Stimulated activated CD8-positive, alpha-beta memory T cell treated with anti-CD3 and anti-CD28 coated beads, Interleukin-2, amount 100 ng/mL, for 1 hour (primary cell): ENCODE measurements at places on chromosomes 7 and 10.

GRCh38 chr10:7260912-7261311, 149.9 kb downstream of the SFMBT2 start:
- no peak for DNase-seq

DNA sequence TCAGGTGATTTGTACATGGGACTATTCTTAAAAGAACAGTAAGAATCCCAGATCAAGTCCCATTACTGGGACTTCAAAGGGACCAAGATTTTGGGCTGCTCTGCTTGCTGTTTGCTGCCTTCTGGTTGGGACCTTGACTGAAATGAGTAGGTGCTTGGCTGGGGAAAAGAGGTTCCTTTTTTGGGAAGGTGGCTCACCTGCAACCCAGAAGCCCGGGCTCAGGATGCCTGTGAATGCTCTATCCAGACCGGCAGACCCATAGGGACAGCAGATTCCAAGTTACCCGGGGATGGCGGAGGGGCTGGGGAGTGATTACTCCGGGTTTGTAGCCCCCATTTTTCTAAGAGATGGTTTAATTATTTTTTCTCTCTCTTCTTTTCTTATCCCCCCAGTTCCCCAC, 104.0 kb downstream of the CPXM2 start:
- no peak for DNase-seq

DNA sequence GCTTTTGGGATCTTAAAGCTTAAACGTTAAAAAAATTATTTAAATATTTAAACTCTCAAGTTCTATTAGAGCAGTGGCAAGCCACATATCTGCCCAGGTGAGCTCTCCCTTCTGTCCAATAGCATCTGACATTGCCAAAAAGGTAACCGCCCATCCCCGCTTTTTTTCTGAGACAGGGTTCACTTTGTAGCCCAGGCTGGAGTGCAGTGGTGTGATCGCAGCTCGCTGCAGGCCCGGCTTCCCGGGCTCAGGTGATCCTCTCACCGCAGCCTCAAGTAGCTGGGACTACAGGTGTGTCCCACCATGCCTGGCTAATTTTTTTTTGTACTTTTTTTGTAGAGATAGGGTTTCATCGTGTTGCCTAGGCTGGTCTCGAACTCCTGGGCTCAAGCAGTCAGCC, 83.2 kb downstream of the RBM33 start:
- DNase-seq, result no peak

- no peak for DNase-seq
These were observed 399.5 kb upstream of the ANKRD30A start for GRCh38 chr10:36725581-36726520.

DNA sequence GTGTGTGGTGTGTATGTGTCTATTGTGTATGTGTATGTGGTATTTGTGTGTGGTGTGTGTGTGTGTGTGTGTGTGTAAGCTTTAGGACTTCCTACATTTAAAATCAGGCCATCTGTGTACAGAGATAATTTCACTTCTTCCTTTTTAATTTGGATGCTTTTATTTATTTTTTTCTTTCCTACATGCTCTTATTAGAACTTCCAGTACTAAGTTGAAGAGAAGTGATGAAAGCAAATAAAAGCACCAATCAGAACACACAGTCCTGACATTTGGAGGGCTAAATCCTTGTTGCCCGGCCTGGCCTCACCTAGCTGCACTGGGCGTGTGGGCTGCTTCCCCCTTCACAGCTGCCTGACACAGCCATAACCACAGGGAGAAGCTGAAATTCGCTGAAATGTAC, 3.8 kb upstream of the MRC1 start:
- DNase-seq, result no peak

DNA sequence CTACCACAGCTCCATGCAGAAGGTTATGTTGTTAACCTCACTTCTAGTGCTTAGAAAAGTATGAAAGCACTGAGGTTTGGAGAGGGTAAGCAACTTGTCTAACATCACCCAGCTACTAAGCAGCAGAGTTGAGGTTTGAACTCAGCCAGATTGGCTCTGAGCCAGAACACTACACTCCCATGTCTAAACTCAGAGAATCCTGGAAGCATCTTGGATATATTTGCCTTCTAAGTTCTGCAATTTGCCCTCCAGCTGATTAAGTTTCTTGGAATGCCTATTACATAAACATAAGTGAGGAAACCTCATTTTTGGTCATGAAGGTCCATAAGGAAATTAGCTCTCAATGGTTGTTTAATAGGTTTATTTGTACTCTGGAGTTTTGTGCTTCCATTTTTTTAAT, 78.1 kb upstream of the PHYHIPL start:
- no peak for DNase-seq

DNA sequence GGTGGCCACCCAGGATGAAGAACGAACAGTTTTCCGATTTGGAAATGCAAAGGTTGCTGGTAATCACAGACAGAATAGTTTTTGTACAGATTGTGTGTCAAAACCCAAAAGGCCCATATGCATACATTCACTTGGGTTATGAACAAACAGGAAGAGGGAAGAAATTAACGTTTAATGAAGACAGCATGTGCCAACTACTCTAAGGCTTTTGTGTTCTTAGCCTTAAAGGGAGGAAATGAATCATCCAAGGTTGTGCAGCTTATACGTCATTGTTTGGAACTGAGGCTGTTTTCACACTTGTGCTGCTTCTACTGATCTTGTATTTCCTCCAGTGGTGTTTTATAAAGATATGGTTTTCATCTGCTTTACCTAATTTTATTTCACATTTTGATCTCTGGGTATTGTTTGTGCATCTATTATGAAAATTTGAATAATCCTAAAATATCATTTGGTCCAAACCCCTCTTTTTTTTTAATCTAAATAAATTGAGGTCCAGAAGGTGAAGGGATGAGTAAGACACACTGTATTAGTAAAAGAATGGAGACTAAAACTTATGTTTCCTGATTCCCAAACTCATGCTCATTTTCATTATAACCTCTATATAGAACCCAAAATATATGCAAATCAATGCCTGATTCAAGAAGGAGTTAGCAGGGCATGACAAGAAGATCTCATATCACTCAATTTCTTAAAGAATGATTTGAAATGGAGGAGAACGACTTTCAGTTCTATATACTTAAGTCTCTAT, 373.1 kb downstream of the THSD7A start:
- no peak for DNase-seq

DNA sequence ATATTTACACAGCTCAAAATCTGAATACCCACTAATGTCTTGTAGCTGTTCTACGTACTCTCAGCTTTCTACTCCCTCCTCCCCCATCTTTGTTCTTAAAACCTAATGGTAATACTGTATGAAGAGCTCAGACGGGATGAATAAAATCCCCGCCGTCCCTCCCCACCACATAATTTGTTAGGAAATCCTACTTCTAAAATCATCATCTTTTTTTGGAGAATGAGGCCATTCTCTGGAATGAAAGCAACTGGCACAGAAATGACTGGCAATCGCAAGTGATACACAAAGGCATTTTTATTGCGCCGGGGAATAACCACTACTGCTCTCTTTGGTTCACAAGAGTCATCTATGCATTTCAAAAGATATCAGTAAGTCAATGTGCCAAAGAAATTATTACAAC, 27.3 kb downstream of the SLC35B4 start:
- DNase-seq, result no peak

- no peak for DNase-seq
These were observed 303.4 kb downstream of the PCLO start for GRCh38 chr7:82859106-82859850.

- DNase-seq, result no peak
These were observed 6.5 kb downstream of the UROS start for GRCh38 chr10:125816548-125816947.

DNA sequence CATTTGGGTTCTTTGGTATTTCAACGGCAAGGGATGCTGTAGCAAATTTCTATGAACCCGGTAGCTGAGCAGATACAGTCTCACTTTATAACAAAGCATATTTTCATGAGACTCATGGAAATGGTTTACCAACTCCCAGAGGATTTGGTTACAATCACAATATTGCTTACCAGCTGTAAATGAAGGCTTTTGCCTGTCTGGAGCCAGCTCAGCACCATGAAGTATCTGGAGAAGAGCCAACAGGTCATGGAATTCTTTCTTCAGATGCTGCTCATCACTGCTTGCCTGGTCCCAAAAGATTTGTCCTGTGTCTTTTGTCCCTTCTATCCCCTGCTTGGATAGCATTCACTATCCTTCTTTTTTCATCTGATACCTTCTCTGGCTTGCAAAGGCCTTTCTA, 316.9 kb upstream of the PHYHIPL start:
- no peak for DNase-seq

- no peak for DNase-seq
These were observed 23.3 kb downstream of the ANKRD22 start for GRCh38 chr10:88828310-88828709.

DNA sequence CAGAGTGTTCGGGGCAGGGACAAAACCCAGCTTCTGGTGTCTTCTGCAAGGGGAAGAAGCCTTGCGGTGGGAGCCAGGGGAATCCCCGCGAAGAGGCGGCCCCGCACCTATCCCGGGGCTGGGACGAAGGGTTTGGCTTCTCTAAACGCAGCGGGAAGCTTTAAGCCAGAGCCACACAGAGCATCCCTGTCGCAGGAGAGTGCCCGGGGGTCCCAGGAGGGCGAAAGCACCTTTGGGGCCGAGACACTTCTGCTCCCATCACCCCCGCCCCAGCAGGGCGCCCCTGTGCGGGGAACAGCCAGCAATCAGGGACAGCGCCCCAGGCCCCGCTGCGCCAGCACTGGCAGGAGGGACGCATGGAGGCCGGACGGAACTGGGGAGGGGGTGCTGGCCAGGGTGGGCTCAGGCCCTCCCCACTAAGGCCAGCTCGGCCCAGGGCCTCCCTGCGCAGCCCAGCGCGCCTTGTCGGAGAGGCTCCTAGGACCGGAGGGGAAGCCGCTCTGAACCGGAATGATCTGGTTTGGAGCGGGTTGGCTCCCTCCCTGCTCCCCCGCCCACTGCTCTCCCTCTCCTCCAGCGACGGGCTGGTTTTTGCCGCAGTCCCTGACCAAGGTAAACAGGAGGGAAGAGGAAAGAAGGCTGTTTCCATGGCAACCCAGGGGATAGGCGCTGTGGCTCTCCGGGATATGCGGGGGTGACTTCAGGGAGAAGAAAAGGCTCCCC, 63.9 kb downstream of the TMEM209 start:
- peak; percentile 5 for DNase-seq

DNA sequence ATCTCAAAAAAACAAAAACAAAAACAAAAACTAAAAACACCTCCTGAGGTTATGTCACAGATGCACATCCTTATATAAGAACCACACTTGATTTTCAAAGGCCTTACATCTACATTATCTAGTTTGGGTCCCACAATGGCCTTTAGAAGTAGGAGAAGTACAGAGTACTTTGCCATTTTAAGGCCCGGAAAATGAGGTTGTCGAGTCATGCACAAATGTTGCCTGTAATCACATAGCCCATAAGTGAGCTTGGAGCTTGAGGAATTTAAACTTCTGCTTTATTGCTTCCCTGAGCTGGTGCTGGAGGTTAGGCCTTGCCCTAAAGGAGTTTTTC, 9.7 kb upstream of the MKRN1 start:
- no peak for DNase-seq

- no peak for DNase-seq
These were observed 279.7 kb upstream of the KLF14 start for GRCh38 chr7:131013716-131014115.

DNA sequence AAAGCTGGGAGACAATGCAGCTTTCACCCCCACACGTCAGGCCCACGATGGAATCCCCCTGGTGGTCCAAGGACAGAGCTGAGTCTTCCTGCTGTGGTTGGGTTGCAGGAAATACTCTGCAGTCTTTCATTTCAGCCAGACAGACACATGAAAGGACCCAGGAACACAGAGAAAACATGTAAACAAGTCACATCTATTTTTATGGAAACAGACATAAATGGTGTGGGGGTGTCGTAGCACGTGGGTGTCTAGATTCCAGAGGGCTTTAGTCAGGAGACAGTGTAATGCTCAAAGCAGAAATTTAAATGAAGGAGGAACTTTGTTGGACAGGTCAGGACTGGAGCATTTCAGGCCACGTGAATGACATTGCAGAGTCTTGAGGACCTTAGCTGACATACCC, 444.6 kb downstream of the SUGCT start:
- DNase-seq, result no peak

DNA sequence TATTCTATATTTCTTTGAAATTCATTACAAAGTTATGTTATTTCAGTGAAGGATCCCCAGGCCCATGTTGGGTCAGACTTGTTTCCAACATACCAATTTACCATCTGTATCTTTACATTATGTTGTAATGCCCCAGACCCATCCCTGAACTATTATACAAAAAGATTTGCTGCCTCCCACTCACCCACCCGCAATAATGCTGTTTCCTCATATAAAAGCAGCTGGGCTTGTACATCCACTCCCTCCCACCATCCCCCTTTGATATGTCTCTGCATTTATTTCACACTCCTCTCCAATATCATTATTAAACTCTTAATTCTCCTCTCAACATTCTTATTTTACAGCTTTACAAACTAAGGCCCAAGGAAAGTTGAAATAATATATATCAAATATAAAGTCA, 153.7 kb downstream of the DOCK4 start:
- no peak for DNase-seq

DNA sequence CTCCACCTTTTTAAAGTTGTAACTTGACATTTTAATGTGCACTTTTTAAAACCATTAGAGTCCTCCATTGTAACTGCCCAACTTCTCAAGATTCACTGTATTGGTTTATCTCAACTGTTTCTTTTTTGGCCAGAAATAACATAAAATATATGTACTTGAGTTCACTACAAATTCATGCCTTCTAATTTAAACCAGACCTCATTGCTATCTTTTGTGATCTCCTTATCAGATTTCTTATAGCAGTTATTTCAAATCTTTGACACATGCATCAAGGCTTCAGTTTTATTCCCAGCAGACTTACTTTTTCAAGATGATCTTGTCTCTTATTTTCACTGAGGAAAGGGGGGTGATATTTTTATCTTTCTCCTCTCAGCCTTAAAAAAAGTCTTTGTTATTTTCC, 154.3 kb downstream of the PHF14 start:
- no peak for DNase-seq

- DNase-seq, result no peak
These were observed 49.0 kb downstream of the CCDC71L start for GRCh38 chr7:106611911-106612310.

GRCh38 chr10:124126145-124126982, 33.0 kb upstream of the CHST15 start:
- no peak for DNase-seq

GRCh38 chr10:31490858-31491504, 172.0 kb downstream of the ZEB1 start:
- no peak for DNase-seq

DNA sequence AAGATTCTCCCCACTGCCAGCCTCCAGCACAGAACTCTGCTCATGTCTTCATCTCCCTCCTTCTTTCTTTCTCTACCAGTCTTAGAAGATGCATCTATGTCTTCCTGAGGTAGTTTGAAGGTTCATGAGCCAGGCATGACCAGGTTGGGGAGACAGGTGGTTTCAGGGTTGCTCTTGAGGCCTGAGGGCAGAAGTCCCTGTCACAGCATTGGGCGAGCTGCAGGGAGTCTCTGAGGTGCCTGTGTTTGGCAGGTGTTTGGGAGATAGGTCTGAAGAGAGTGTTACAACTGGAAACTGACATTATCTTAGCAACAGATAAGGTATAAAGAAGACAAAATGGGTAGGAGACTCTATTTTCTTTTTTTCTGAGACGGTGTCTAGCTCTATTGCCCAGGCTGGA, 18.7 kb downstream of the PRSS2 start:
- DNase-seq, result no peak
